ENCODE measurements at places on chromosomes 6 and 20.
A peak's percentile ranks its signal among the peaks of the same experiment; 100 is the strongest.

GRCh38 chr6:165988757-165989456 lies 178.7 kb downstream of the TBXT start:
- DNase-seq, result no peak

DNA sequence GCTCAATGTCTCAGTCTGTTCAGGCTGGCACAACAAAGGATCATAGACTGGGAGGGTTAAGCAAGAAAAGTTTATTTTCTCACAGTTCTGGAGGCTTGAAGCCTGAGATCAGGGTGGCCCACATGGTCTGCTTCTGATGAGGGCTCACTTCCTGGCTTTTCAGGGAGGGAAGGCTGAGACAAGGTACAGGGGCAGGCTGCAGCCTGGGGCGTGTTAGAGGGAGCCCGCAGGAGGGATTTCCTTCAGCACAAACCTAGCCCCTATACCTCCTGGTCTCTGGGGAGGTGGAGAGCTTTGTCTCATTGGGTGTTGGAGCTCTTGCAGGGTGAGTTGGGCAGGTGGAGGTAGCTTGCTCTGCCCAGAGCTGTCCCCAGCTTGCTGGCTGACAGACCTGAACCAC lies 81.1 kb upstream of the GPR6 start:
- DNase-seq, result no peak

DNA sequence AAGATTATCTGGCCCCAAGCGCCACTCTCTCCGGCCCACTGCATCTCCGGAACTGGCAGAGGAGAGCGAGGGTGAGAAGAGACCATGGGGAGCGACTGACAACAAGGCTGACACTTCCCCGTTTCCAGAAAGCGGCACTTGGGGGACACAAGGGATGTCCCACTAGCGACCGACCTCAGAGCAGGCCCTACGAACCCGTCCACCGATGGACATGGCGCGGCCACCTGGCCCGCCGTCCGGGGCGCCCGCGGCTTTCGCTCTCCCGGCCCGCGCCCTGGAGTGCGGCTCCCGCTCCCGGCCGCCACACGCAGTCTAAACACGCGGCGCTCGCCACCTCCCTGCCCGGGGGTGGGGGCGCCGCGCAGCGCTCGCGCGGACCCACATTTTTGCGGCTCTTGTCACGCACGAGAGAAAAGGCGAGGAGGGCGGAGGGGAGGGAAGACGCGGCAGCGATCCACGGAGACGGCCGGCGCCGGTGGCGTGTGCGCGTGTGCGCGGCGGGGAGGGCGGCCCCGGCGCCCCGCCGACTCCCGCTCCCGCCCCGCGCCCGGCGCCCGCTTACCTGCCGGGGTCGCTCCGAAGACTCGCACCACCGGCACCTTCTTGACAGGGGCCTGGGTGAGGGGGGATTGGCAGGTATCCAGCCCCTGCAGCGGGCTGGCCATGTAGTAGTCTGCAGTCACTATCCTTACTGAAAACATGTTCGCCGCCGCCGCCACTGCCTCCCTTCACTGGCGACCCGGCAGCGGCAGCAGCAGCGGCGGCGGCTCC lies 645 bp downstream of the REV3L start:
- peak; percentile 54 for DNase-seq

- DNase-seq, result peak; percentile 76
Measured at GRCh38 chr6:52286798-52287432, 2.4 kb upstream of the MCM3 start.

DNA sequence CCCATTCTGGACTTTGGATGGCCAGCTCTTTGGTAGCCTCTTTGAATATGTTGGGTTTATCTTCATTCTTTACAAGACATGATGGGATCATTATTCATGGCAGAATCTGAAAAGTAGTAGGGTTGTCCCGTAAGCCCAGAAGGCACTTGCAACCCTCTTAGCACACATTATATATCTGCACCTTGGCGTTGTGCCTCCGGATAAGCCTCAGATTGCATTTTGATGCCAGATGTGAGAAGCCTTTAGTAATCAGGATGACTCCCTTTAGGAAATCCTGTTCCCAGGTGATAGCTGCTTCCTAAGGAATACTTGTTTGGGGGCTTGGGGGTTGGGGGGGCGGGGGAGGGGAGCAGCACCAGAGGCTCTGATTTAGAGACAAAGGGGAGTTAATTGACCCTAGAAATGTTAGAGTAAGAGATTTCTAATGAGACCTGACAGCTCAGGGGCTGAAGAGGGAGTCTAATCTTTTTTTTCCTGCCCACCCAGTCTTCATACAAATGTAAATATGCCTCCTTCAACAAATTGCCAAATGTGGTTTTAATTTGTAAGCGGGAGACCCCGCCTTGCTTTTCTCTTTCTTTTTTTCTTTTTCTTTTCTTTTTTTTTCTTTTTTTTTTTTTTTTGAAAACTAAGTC lies 55.1 kb downstream of the JAG1 start:
- no peak for DNase-seq
